HCT116 (cell line): ENCODE measurements at places on chromosomes 16 and 17.

DNA sequence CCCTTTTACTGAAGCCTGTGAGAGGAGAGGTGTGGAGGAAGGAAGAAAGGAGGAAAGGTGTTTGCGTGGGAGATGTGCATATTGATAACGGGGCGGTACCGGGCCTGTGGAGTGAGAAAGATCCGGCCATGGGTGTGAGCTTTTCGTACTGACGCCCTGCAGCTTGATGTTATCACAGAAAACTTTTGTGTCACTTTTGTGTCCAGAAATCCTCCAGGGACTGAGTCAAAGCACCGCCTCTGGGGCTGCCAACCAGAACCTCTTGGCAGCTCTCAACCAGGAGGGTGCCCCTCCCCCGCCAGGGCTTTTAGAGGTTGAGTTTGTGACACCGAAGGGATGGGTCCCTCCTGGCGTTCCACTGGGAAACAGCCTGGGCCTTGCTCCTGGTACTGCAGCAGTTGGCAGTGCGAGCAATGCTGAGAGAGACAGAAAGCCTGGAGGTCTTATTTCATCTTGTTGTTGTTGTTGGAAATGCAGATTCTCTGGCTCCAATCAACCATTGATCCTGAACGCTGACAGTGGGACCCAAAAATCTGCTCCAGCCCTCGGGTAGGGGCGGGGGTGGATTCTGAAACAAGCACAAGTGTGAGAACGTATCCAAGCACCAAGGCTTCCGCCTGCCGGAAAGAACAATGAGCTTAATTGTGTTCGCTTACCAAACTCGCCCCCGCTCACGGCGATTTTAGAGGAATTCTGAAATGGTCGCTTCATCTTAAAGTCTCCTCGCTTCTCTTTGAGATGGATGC is 65.0 kb downstream of the CRISPLD2 start:
- no peak for DNase-seq

DNA sequence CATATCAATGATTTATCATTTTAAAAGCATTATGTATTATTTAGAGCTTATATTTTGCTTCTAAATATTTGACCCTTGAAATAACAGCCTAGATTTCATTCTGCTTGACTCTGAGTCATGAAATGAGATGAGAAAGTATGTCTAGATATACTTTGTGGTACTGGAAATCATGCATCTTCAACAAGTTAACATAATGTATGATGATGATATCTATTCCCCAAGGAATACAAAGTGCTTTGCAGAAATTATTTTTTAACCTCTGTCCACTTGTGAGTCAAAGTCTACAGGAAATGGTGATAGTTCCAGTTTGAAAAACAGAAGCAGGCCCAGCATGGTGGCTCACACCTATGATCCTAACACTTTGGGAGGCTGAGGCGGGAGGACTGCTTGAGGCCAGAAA is 36.1 kb downstream of the GOSR1 start:
- no peak for DNase-seq

DNA sequence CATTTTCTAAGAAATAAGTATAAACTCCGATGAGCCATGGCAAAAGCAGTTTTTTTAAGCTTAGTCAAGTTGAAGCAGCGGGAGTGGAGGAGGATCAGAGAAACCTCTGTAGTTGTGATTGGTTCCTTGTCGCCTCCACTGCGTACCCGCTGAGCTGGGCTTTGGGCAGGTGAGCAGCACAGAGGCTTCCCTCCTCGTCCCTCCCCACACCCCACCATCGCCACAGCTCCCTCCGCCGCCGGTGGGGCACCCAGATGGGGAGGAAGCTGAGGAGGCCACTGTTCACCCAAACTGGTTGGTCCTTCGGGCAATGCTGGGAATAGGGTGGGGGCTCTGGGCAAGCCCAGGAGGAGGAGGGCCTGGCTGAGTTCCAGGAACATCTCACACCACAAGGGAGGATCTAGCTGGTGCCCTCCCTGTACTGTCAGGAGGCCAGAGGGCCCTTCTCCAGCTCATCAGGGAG is 5.2 kb upstream of the MRPL38 start:
- no peak for DNase-seq

- DNase-seq, result no peak
These were observed 43.2 kb downstream of the GOSR1 start for GRCh38 chr17:30520436-30520835.

DNA sequence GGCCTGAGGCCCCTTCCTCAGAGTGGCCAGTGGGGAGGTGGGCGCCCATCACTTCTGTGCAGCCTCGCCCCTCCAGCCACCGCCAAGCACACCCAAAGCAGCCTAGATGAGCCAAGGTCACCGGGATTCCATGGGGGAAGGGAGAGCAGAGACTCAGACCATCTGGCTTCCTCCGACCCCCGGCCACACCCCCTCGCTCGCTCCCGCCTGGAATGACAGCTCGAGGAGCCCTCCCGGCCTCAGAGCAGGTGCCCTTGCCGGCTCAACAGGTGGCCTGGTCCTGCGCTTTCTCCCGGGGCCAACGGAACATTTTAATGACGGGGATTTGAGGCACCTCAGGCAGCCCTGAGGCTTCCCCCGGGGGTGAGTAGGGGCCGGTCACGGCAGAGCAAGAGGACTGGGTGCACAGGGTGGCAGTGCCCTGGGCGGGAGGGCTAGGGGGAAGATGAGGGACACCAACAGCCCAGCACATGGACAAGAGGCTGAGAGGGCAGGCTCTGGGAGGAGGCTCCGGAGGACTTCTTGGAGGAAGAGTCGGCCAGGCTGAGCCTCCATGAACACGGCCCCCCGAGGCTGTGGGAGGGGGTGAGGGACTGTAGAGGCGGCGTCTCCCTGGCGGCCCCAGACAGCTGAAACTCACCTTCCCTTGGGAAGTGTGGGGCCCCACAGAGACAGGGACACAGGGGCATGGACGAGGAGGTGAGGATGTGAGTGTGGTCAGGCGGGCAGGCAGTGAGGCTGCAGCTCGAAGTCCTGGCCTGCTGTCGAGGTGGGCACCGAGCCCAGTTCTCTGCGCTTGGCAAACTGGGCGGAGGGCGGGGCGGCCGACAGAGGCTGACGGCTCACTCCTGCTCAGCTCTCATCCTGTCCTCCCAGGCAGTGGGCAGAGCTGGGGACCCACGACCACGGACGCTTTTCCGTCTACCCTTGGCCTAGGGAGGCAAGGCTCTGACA is 12.5 kb upstream of the C1QTNF8 start:
- DNase-seq, result no peak

DNA sequence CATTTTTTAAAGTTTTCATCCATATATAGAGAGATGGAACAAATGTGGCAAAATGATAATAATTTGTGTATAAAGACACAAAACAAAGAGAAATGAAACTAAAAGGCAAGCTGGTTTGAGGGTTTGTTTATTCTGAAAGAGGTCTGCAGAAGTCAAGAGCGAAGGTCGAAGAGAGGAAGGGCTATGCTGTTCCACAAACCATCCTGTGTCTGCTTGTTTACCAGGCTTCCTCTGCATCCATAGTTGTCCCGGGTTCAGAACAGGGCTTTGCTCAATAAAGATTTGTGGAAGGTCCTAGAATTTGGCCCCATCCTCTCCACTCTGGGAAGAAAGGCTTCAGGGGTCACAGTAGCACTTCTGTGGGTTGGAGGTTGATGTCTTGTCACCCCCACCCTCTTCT is 2.4 kb upstream of the MARVELD3 start:
- DNase-seq, result no peak

GRCh38 chr16:61617219-61617783 is 418.9 kb downstream of the CDH8 start:
- no peak for DNase-seq
